ENCODE measurements at places on chromosomes 2 and 18. TPM values are rescaled to one million over a fixed set of nuclear protein-coding genes. Genes with fewer than 3 reads are reported as not detected.

GRCh38 chr18:10660179-10660884 is 134.5 kb downstream of the NAPG start:
- DNase-seq: no peak

DNA sequence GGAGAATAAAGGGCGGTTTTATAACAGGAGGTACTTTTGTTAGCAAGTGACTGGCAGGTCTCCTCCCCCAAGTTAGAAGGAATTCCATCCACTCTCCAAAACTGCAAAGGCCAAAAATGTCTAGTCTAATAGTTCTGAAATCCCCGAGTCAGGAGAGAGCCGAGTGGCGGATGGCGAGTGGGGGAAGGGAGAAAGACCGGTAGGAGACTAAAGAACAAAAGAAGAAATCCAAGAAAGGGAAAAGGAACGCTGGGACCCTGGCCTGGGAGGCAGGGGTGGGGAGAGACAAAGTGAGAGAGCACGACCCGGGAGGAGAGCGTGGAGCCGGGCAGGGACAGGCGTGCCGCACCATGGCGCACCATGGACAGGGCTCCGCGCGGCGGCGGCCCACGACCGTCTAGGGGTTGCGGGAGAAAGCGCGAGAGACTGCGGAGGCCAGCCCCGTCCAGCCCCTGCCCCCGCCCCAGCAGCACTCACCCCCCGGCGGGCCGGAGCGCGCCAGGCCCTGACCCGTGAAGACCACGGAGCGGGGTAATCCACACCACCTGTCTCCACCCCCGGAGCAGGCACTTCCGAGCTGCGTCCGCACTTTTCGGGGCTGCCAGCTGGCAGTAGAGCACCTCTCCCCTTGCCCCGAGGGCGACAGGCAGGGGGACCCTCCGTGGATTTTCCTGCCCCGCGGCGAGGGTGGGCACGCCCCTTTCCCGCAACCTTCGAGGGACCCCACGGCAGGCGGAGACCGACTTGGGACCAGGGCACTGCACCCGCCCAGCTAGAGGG is 1.6 kb downstream of the CDH2 start:
- peak; percentile 33 for DNase-seq

The CDH20 gene
- total RNA-seq: not detected

GRCh38 chr18:56823986-56824565 is 172.9 kb downstream of the WDR7 start:
- DNase-seq: no peak

- DNase-seq: no peak
These were observed 145.2 kb downstream of the BCL11A start for GRCh38 chr2:60408207-60408606.

- DNase-seq: no peak
These were observed 39.0 kb downstream of the SLC66A2 start for GRCh38 chr18:79912409-79912991.

The CHN1 gene
- 24.3 TPM for total RNA-seq

The NEB gene
- total RNA-seq: 23.9 TPM

DNA sequence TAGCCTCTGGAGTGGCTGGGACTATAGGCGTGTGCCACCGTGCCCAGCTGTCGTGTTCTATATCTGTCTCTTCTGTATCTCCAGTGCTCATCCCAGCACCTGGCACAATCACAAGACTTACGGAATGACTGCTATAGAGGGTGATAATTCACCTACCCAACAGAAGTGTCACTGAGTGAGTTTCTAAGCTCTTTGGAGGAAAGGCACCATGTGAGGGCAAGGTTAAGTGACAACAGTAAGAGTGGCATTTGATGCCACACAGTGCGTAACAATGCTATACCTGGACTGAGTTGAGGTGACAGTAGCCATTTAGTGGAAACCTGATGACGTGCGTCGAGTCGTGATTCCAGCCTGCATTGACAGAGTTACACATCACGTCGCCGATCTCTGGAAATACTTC is 89.0 kb downstream of the KCTD1 start:
- DNase-seq: no peak

- DNase-seq: no peak
These were observed 84.2 kb downstream of the ZNF516 start for GRCh38 chr18:76410660-76411417.

DNA sequence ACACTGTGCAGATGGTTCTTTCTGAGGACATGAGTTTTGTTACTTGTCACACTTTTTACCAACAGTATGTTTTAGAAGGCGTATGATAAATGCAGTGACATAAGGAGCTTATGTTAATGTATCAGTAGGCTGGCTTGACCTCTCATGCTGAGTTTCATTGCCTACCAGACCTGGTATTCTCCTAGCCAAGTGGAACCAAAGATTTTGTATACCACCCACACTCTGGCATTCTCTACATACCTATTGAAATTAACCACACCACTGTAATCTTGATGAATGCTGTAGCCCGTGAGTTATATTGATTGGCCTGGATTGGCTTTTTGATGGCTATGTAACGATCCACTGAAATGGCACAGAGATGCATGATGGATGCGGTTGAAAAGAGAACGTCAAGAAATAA is 11.4 kb downstream of the HTR2B start:
- DNase-seq: no peak

All from heart left ventricle (tissue), 16 donors.